ENCODE measurements at places on chromosomes 6 and 20. TPM values are rescaled to one million over a fixed set of nuclear protein-coding genes. Genes with fewer than 3 reads are reported as not detected.
A peak's percentile ranks its signal among the peaks of the same experiment; 100 is the strongest.

MRAP2 gene
- total RNA-seq: 9.2 TPM

FKBP1C gene
- 0.55 TPM for total RNA-seq

BLOC1S5 gene
- 11.0 TPM for total RNA-seq

DNA sequence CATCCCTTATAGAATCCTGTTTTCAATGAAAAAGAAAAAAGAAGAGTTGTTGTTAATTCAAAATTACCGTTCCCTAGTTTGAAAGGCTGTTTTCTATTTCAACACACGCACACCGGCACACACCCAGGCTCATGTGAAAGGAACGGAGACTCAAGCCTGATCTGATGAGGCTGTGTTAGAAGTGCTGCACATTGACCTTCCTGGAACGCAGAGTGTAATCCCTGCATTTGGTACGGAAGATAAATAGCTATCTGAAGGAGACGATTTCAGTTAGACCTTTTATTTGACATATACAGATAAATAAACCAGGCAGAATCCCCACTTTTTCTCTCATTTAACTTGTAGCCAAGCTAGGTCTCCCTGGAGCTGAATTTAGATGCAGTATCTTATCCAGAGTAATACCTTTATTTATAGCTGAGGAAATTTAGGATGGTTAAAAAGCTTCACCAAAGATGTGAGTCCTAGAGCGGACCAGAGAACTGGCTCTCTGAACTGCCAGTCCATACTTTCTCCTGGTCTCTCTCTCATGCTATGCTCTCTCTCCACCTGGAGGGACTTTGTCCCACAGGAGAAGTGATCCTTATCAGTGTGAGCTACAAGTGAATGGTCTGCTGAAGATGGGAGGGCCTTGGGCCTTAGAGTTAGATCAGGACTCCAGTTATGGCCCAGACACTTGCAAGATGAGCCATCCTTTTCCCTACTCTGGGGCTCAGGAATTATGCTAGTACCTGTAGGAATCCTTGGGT is 30.6 kb downstream of the MAP3K4 start:
- H3K27me3 ChIP-seq: no peaks in the 10 kb centered on the region
- peaks cover 8% of the 10 kb centered on the region for H3K36me3 ChIP-seq
- peaks cover 12% of the 10 kb centered on the region for H3K4me1 ChIP-seq
- no peak overlapping the region for H3K27ac ChIP-seq
- DNase-seq: no peak

DNA sequence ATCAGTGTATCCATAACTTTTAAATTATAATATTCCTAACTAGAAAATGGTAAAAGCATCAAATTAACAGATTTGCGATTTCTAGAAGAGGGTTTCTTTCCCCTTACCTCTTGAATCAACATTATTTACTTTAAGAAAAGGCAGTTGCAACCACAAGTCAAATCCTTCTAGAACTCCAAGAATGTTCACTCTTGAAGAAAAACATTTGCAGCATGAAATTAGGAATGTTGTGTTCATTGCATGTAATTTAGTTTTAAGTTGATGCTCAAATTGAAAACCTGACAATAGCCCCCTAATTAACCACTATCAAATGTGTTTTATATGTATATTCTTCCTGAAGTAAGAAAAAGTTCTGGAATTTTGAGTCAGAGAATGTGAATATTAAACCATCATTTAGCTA is 2.3 kb upstream of the REV3L start:
- H3K4me3 ChIP-seq: peak overlapping the region; percentile 50
- peaks cover 14% of the 10 kb centered on the region for H3K36me3 ChIP-seq
- H3K27me3 ChIP-seq: no peaks in the 10 kb centered on the region

GRCh38 chr20:1325173-1326030 is 3.5 kb downstream of the SDCBP2 start:
- H3K27me3 ChIP-seq: no peaks in the 10 kb centered on the region
- DNase-seq: peak; percentile 99
- H3K4me3 ChIP-seq: no peak overlapping the region
- no peaks in the 10 kb centered on the region for H3K36me3 ChIP-seq

DNA sequence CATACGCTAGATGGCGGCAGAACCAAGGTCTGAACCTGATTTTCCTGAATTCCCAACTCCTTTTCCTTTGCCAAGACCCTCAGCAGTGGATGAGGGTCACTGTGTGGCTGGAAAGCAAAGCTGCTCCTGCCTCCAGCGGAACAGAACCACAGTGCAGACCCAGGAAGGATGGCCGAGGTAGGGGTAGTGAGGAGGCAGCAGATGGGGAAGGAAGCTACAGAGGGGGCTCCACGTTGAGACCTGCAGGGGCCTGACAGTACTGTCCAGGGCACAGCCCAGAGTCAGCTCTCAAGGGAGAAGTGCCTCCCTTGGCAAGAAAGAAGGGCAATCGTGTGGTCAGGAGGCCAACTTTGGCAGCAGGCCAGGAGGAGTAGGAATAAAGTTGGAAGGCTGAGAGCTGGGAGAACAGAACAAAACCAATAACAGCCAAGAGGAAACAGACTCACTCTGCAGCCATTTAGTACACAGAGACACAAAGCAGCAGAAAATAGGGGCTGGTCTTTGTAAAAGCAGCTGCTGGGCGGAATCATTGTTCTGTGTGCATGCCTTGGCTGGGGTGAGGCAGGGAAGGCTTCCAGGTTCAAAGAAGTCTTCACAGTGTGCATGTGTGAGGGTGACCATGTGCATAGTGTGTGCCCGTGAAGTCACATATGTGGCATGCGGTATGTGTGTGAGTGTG is 3.1 kb downstream of the GABRR2 start:
- H3K4me1 ChIP-seq: peaks cover 36% of the 10 kb centered on the region
- peak overlapping the region; percentile 67 for H3K27ac ChIP-seq
- peaks cover 4% of the 10 kb centered on the region for H3K36me3 ChIP-seq
- peaks cover 11% of the 10 kb centered on the region for H3K27me3 ChIP-seq
- H3K4me3 ChIP-seq: peak overlapping the region; percentile 41

DNA sequence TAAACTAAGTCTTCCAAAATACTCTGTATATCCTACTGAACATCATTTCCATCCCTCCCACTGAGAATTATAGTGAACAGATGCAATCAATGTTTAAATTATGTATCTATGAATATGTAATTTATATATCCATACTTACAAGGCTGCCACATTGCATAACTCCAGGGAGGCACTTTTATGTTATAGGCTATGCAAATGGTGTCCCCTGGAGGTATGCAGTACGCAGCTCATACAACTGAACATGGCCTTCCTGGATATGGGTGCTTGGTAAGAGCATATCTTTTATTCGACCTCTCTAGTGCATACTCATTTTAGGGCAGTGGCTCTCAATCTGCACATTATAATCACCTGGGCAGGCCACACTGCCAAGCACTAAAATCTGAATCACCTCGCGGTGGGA is 127.3 kb downstream of the BANF2 start:
- no peak overlapping the region for H3K4me3 ChIP-seq
- no peak for DNase-seq
- no peak overlapping the region for H3K27ac ChIP-seq

DNA sequence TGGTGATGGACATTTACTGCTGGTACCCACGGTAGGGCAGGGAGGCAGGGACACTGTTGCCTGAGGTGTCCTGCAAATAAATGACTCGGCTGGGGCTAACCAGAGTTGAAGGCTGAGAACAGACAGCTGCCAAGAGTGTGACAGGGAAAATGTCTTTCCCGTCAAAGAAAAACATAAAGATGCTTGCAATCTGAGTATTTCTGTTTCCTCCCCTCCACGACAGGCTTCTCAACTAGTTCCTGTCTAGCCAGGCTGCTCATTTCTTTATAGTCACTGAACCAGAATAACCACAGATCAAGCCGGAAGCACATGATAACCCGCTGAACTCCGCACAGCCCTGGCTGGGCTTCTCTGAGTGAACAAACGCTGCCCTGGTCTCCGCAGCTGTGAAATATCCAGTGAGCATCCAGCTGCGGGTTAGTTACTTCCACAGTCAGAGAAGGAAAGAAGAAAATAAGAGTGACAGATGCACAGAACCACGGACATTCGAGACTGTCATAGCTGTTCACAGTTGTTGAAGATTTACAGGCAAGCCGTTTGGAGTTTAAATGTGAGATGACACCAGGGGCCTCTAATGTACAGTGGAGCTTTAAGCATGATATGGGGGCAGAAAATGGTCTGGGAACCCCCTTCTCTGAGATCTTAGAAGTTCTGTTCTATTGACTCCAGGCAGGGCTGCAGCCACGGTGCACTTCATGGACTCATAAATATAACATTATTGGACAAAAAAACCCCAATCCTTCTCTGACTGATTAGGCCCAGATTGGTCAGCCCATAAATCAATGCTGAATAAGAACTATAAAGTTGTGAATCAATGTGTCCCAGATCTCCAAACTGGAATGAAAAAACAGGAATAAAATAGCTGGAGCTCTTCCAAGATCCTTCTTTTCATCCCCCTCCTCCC is 299.9 kb upstream of the SUPT3H start:
- DNase-seq: peak; percentile 56
- H3K27ac ChIP-seq: peak overlapping the region; percentile 91

DNA sequence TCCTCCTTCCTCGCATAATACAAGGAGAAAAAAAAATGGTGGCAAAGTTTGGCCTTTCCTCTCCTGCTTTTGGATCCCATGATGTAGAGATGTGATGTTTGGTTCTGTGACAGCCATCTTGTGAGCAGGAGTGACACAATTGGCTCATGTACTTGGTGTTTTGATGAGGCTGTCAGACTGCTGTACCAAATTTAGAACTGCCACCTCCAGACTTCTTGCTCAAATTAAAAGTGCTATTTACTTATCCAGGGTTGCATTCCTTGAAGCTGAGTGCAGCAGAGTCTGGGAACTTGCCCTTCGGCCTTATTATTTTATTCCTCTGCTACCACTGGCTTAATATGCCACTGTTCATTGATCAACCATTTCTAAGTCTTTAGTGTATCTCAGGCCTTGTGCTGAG is 21.9 kb downstream of the BCAS1 start:
- no peak overlapping the region for H3K27ac ChIP-seq
- H3K4me1 ChIP-seq: no peaks in the 10 kb centered on the region
- no peaks in the 10 kb centered on the region for H3K36me3 ChIP-seq
- DNase-seq: no peak
- peaks cover 2% of the 10 kb centered on the region for H3K27me3 ChIP-seq
- H3K4me3 ChIP-seq: no peak overlapping the region

- H3K27ac ChIP-seq: peak overlapping the region; percentile 73
- H3K4me1 ChIP-seq: peaks cover 37% of the 10 kb centered on the region
- DNase-seq: peak; percentile 25
- peaks cover 6% of the 10 kb centered on the region for H3K36me3 ChIP-seq
These were observed 193.4 kb upstream of the CDYL start for GRCh38 chr6:4582506-4583417.

GRCh38 chr6:20866935-20867703 is 332.9 kb downstream of the CDKAL1 start:
- H3K36me3 ChIP-seq: no peaks in the 10 kb centered on the region
- H3K27me3 ChIP-seq: no peaks in the 10 kb centered on the region
- no peak overlapping the region for H3K27ac ChIP-seq
- H3K4me1 ChIP-seq: peaks cover 12% of the 10 kb centered on the region
- no peak for DNase-seq

- H3K4me3 ChIP-seq: no peak overlapping the region
- H3K27me3 ChIP-seq: no peaks in the 10 kb centered on the region
- H3K27ac ChIP-seq: no peak overlapping the region
- H3K4me1 ChIP-seq: peaks cover 23% of the 10 kb centered on the region
- H3K36me3 ChIP-seq: no peaks in the 10 kb centered on the region
These were observed 31.1 kb downstream of the EPM2A start for GRCh38 chr6:145704143-145704781.

DNA sequence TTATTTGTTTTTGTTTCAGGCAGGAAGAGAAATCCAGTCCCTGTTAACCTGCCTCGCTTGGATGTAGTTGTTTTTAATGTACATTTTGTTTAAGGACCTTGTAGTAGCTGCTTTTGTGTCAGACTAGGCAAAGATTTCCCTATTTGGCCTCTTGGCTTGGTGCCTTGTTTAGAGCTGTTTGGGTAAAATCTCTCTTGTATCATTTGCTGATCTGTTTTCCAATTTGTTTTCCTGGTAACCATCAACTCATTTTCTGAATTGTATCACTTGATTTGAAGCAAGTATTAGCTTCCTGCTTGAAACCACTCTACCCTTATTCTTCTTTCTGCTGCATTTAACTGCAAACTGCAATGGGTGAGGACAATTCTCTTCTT is 160.7 kb downstream of the ZFAND3 start:
- no peak overlapping the region for H3K27ac ChIP-seq
- H3K4me3 ChIP-seq: no peak overlapping the region
- H3K36me3 ChIP-seq: peaks cover 4% of the 10 kb centered on the region

DNA sequence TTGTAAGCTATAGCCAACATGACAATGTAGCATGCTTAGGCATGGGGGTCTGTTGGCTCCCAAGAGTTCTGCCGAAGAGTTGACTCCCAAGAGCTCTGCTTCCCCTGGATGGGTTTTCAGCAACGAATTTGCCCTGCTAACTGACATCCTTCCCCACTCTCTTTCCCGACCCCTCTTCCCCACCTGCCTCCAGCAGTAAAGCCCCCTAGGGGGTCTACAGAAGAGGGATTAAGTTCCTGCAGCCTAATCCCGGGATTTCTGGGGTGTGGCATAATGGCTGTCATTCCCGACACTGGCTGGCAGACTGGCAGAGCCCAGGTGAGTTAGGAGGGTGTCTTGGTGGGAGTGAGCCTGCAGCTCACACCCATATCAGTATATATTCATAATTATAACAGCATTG is 121.0 kb upstream of the ZNF184 start:
- H3K36me3 ChIP-seq: no peaks in the 10 kb centered on the region
- no peak overlapping the region for H3K4me3 ChIP-seq
- H3K4me1 ChIP-seq: no peaks in the 10 kb centered on the region
- no peak overlapping the region for H3K27ac ChIP-seq

DNA sequence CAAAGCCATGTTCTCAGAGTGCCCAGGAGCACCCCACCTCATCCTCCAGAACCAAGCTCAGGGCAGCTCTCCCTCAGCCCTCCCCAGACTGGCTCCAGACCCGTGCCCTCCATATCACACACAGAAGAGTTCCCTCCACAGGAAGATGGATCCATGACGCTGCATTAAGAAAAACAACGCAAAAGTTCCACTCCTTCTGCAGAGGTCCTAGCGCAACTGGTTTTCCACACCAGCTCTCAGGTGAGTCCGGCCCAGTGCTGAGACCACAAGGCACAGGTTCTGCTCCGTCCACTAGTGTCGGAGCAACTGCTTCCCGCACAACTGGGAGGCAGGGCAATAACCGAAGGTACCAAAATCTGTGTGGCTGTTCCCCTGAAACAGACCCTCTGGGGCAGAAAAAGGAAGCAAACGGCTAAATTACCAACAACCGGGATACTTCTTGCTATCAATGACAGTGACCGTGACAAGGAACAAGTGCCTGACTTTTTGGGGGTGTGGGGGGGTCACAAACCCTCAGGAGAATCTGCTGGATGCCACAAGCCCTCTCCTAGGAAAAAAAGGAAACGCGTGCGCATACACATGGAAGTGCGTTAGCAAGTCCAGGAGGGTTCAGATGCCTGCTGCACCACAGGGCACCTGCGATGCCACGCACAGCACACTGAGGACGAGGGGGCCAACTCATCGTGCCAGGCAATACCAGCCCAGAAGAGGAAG is 49.2 kb downstream of the MYH7B start:
- no peak overlapping the region for H3K4me3 ChIP-seq
- DNase-seq: no peak
- no peaks in the 10 kb centered on the region for H3K27me3 ChIP-seq
- H3K4me1 ChIP-seq: no peaks in the 10 kb centered on the region
